ENCODE measurements at places on chromosomes 12 and 14.

GRCh38 chr14:24196071-24197055, 1.1 kb upstream of the TM9SF1 start:
- no peak for DNase-seq

DNA sequence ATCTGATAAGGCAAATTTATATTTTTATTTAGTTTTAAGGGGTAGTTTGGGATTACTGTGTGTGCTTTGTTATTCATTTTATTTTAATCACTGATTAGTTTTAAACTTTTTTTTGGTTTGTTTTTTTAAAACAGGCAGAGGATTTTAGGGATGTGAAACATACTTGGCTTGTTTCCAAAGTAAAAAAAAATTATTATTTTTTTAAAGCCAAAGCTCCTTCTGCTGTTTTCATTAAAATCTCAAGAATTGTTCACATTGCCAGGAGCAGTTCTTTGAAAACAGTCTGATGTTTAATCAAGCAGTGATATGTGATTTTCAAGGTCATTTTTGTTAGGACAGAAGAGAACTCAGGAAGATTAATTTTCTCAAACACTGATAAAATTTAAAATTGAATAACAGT, 11.2 kb downstream of the TTC8 start:
- DNase-seq = no peak

DNA sequence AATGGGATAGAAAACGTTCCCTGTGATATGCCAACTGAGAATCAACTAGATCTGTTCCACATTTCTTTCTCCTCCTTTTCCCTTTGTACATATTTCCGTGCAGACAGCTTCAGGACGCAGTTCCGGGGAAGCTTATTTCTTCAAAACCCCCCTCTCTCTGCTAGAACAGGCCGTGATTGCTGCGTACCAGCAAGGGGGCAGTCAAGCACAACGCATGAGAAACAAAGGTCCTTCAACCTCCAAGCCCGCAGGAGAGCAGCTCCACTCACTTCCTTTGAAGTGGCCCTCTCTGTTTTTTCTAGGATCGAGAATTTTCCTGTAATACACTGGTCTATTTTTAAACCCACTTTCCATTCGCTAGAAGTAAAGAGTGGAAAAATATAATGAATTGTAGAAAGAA, 80.8 kb downstream of the ZNF664 start:
- DNase-seq = no peak

DNA sequence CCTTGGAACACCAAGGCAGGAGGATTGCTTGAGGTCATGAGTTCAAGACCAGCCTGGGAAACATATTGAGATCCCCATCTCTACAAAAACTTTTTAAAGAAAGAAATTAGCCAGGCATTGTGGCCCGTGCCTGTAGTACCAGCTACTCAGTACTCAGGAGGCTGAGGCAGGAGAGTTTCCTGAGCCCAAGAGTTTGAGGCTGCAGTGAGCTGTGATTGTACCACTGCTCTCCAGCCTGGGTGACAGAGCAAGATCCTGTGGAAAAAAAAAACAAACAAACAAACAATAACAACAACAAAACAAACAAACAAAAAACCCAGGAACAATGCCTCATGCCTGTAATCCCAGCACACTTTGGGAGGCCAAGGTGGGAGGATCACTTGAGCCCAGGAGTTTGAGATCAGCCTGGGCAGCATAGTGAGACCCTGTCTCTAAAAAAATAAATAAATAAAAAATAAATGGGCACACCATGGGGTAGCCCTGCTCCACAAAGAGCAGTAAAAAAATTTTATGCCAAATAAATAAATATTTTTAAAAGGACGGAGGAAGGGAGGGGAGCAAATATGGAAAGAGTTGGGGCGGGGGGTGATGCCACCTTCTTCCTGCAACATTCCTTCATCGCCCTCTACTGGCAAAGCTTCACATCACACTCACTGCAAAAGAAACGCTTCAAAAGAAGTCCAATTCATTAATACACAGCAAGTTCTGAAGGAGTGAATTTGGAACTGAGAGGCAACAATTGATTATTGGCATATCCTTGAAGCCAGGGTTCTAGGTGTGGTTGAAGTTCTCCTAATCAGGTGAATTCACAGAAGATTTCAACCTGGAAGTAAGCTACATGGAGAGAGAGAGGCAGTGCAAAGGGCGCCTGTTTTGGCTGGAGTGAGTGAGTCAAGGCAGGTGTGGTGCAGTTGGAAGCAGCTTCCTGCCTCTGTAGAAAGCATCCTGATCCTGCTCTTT, 8.8 kb upstream of the GNPTAB start:
- peak; percentile 38 for DNase-seq

GRCh38 chr12:99388671-99389195, 258.8 kb upstream of the GARIN6 start:
- DNase-seq = no peak

DNA sequence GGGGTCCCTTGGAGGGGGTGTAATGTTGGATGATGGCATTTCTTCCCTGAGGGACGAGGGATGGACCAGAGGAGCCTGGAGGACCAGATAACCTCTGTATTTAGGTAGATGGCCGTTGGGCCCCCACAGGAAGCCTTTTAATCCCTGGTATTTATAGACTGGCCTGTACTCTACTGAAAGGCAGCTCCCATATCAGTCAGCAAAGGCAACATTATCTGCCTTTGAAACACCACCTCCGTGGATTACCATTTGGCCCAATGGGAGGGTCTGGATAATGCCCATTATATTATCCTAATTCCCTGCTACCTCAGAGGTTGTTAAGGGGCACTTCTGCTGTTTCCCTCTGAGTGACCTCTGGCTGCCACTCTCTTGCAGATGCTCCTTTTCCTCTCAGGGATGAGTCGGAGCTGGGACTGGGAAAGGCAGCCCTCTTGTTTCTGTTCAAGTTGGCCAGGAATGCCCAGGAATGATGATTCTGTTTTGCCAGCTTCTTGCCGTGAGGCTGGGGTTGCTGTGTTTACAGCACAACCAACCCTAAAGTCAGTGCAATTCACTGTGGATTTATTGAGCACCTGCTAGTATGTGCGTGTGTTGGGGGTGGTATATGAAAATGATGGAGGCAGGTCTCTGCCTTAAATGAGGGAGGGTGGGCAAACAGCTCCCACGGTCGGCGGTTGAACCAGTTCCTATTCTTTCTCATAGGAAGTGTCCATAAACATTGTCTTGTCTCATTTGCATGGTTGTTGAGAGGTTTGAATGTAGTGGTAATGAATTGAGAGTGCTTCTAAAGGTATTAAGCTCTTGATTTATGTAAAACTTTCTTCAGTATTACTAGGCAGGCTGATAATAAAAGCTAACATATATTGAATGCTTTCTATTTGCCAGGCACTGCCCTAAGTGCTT, 18.1 kb downstream of the SUSD6 start:
- DNase-seq = no peak

DNA sequence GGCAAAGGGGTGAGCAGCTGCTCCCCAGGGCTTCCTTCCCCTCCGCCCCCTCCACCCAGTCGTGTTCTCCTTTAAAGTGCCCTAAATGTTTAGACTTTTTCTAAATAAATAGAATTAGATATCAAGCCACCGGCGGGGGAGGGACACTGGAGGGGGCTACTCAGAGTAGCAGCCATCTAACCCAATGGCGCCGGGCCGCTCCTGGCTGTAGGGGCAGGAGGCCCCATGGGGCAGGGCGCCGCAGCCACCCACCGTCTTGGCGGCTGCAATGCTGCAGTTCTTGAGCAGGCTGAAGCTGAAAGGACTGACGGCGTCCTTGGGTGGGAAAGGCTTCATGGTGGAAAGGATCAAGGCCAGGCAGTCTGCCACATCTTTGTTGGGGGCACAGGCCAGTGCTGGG, 13.1 kb downstream of the SLC39A5 start:
- DNase-seq = no peak

GRCh38 chr14:76007852-76008251, 22.3 kb downstream of the IFT43 start:
- no peak for DNase-seq

DNA sequence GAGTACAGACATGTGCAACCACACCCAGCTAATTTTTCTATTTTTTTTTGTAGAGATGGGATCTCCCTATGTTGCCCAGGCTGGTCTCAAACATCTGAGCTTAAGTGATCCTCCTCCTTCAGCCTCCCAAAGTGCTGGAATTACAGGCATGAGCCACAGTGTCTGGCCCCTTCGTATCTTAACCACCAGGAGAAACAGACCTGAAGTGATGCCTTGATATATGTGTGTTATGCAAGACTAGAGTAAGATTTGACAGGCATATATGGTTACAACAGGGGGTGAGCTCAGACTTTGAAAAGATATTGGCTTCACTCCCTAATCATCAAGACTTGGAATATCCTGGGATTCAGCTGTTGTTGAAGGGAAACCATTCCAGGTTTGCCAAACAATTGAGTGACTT, 10.7 kb upstream of the GALNT6 start:
- no peak for DNase-seq

DNA sequence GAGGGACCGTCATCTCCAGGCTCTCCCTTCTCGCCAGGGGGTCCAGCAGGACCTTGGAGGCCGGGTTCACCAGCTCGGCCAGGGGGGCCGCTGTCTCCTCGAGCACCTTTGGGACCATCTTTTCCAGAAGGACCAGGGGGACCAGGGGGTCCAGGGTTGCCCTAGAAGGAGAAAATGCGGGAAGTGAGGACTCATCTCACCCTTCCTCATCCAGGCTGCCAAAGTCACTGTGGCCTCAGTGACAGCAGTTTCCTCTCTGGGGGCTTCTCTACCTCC, 15.1 kb downstream of the TMEM106C start:
- DNase-seq = no peak

- no peak for DNase-seq
Measured at GRCh38 chr12:22103418-22103817, 57.4 kb downstream of the CMAS start.

GRCh38 chr14:73684627-73685026, 29.6 kb downstream of the PNMA1 start:
- no peak for DNase-seq

DNA sequence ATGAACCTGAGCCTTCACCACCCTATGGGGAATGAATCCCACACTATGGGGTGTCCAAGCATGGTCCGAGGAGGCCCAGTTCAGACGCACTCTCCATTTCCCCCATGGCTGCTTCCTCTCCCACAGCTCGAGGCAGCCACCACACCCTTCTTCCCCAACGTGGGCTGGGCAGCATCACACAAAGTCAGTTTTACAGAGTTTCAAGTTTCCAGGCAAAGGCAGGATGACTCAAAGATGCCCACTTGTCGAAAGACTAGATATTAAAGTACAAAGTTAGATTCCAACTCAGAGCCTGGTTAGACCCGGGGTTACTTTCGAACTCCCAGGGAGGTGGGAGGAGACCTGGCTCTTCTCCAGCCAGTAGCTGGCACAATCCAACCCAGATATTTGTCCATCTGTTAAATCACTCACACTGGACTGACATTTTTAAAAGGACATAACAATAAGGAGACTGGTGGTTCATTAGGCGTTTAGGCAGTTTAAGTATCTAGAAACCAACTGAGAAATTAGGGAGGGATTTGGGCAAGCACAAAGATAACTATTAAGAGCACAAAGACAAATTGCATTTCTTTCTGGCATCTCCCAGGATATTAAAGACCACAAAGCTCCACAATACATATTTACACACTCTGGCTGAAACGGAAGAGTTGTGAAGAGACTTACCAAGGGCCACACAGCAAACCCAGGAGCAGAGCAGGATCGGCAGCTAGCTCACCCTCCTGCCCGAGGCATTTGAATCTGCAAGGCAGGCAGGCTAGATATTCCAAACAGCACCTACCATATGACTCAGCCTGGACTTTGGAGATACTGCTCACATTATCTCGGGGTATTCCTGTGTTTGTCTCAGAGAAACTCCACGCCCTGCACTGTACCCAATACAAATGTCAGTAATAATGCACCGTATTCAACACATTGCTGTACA, 34.8 kb downstream of the TMCC3 start:
- no peak for DNase-seq

DNA sequence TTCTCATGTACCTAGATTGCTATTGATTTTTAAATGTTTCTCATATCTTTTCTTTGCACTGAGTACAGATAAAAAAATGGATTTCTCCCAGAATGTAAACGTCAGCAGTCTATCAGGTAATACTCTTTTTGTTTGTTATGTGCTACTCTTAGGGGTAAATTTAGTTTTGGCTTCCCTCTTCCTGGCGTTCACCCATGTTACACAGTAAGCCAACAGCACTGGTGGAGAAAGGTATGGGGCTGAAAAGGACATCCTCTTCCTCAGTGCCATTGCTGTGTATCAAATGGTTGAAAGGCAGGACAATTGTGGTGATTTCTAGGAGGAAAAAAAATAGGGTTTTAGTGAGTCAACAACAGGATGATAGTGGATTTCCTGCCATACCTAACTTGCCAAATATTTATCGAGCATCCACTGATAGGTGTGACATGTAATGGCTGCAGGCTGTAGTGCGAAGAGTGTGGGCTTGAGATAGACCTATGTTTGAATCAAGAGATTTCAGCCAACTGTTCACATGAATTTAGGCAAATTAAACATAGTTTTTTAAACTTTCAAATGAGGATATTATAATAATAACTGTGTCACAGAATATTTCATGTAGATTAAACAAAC, 7.5 kb downstream of the KLRF2 start:
- DNase-seq = no peak

DNA sequence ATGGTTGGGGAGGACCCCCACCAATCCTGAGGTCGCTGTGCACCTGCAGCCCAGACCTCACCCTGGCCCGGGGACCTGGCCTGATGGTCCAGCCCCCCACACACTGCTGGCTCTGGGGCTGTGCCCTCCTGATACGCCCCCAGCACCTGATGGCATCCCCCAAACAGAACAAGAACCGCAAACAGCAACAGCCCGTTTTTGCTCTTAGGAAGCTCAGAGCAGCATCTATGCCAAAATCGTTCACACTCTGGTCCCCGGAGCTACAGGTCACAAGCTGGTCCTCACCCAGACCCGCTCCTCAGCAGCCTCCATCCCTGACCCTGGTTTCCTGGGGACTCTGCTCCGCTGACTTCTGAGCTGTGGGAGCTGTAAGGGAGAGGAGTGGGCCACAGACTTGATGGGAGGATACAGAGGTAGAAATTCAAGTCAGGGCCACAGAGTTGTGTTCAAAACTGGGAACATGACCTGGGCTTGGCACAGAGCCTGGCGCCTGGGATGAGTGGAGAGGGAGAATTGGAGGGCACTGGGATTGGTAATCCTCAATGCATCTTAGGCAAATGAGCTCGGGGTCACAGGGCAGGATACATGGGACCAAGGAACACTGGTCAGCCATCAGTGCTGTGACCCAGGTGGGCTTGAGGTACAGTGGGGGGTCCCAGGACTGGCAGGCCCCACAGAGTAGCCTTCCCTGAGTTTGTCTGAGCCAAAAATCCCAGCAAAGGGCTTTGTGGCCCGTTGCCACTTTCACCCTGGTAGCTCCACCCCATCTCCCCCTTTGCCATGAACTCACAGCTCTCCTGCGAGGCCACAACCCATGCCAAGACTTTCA, 170.9 kb upstream of the RTL1 start:
- no peak for DNase-seq

- DNase-seq = no peak
Measured at GRCh38 chr12:2792671-2793500, 1.9 kb upstream of the FKBP4 start.

Measured in activated naive CD4-positive, alpha-beta T cell (primary cell).